Central memory CD4-positive, alpha-beta T cell (primary cell): ENCODE measurements at places on chromosomes 6 and 20.

- DNase-seq: no peak
These were observed 114.0 kb upstream of the LAMP5 start for GRCh38 chr20:9400171-9401025.

GRCh38 chr20:57756213-57756612 is 46.4 kb upstream of the PMEPA1 start:
- DNase-seq: no peak

DNA sequence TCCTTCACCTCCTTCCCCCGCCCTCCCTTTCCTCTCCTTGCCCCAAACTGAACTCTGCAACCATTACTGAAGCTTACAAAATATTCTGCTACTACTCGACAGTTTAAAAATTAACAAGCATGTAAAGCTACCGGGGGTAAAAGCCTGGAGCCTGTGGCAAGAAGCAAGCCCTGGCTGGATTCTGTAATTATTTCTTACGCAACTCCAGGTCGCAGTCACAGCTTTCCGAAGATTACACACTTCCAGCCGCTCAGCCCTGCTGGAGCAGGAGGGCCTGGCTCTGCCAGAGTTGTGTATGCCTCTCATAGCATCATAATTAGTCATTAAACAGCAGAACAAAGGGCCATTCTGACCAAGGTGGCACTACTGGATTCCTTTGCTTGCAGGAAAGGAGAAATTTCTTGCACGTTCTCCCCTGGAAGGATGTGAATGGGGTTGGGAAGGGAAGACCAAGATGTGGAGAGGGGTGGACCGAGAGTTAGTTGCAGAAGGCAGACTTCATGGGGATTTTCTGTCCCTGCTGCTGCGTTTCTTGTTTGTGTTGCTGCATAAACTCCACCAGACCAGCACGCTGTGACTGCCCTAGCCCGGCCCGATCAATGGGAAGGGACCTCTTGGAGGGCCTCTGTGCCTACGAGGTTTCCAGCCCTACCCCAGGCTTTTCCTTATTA is 23.6 kb downstream of the FOXQ1 start:
- DNase-seq: no peak

GRCh38 chr6:5331845-5332442 is 70.6 kb downstream of the FARS2 start:
- no peak for DNase-seq

DNA sequence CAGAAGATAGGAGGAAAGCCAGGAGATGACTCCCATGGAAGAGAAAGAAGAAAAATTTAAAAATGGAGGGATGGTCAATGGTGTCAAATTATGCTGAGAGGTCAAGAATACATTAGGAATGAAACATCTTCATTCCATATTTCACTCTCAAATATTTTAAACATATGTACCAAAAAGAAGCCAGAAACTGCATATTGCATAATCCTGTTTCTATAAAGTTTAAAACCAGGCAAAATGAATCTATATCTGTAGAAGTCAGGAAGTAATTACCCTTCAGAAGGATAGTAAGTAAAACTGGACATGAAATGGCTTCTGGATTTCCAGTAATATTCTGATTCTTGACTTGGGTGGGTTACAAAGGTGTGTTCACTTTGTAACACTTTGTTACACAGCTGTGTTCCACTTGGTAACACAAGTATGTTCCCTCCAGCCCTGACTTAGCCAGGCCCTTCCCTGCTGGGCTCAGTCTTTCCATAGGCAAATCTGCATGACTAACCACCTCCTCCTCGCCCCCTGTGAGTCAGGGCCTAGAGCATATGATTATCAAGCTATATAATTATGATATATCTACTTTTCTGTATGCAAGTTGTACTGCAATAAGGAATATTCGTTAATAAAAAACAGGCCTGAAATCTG is 20.2 kb upstream of the C6orf141 start:
- DNase-seq: no peak

DNA sequence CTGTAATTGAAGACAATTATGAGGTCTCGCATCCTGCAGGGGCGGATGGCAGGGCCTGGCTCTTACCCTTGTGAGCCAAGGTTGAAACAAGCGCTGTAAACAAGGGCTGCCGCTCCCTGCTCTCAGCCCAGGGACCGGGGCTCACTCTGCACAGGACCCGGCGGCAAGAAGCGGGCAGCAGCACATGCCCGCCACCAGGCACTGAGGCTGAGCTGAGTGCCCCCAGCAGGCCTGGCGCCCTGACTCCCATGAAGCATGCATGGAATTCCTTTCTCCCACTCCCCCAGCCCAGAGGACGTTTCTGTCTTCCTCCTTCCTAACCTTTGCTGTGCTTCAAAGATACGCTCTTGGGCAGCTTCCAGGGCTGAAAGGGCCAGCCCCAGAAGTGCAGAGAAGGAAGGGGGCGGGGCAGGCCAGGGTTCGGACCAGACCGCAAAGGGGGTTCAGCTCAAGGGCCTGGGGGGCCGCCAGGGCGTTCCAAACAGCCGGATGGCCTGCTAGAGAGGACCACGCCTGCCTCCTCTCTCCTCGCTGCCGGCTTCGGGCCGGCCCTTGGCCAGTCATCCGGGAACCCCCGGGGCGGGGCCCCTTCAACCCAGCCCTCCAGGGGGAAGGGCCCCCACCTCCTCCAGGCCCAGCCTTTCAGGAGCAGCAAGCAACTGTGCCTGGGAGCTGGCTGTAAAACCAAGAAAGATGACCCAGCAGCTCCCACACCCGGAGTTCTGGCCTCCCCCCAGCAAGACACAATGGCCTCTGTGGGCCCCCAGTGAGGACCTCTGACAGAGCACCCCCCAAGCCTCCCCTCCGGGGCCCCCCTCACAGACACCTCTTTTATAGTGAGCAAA is 109.9 kb downstream of the NOL4L start:
- DNase-seq: no peak

- no peak for DNase-seq
These were observed 130.1 kb upstream of the SLC2A12 start for GRCh38 chr6:134182528-134182927.

GRCh38 chr6:33206864-33207551 is 1.3 kb upstream of the RING1 start:
- no peak for DNase-seq

DNA sequence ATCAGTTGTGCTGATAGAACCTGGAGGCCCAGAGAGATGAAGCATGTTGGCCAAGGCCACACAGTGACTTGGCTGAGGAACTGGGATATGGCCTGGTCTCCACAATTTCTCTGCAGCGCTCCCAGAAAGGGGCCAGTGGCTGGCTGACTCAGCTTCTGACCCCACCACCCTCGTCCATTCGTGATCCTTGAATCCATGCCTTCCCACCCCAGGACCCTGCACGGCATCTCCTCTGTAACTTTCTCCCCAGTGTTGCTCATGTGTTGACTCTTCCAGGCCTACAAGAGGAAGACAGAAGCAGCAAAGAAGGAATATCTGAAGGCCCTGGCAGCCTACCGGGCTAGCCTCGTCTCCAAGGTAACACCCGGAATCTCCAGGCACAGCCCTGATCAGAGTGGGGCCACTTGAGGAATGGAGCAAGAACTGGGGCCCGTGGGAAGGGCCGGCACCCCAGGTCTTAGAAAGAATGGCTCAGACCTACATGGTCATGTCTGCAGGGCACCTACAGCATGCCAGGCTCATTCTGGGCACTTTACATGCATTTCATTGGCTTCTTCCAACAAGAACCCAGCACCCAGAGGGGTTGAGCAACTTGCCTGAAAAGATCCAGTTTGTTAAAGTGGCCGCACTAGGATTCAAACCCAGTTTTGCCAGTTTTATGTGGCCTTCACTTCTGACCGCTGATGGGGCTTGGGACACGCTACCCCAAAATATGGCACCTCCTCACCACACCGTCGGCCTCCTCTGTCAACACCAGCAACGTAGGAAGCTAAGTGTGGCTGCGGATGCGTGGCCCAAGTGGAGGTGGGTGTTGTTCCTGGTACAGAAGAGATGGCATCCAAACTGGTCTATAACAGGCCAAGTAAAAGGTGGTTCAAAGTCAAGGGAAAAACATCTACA is 122.2 kb downstream of the JPH2 start:
- DNase-seq: no peak

- peak; percentile 40 for DNase-seq
These were observed 706 bp upstream of the SNX14 start for GRCh38 chr6:85594197-85594930.

DNA sequence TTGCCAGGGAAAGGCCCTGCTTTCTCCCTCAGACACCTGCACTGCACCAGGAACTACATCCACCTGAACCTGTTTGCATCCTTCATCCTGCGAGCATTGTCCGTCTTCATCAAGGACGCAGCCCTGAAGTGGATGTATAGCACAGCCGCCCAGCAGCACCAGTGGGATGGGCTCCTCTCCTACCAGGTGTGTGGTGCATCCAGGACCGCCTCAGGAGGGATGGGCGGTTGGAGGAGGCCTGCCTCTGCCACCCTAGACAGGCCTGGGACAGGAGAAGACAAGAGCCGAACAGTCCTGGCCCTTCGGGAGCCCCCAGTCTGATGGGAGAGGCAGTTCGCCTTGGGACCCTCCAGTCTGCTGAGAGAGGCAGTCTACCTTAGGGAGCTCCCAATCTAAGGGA is 24.2 kb downstream of the GLP1R start:
- no peak for DNase-seq

DNA sequence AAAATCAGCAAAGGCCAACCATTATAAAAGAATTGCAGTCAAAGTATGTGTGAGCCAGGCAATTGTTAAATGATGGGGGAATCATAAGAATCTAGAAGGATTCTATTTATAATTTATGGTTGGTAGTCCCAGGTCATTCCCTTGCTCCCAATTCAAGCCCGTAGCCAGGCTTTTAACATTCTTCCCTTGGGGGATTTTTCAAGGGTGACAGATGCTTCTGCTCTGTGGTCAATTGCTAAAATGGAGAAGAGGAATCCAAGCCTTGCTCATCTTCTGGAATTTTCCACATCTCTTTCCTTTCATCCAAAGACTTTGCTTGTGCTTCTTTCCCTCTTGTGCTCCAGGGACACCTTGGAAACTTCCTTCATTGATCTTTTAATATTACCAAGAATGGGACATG is 18.0 kb upstream of the BCAS1 start:
- no peak for DNase-seq

DNA sequence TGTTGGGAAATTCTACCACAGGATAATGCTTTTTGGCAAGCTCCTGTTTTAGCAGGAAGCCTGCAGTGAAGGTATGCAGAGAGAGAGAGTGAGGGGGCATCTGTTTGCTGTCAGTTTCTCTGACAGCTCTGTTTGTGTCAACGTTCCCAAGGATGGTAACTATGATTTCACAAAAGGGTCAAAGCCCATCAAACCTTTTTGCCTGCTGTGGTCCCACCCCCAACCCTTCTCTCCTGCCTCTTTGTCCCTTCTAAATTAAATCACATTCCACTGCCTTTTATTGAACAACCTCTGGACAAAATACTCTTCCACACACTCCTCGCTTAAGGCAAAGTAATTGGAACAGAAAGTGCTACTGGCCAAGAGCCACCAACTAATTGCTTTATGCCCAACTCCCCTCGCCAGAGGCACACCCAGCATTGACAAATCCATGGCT is 128.3 kb downstream of the TSHZ2 start:
- no peak for DNase-seq

GRCh38 chr6:37168811-37169495 is 999 bp upstream of the PIM1 start:
- DNase-seq: peak; percentile 14

DNA sequence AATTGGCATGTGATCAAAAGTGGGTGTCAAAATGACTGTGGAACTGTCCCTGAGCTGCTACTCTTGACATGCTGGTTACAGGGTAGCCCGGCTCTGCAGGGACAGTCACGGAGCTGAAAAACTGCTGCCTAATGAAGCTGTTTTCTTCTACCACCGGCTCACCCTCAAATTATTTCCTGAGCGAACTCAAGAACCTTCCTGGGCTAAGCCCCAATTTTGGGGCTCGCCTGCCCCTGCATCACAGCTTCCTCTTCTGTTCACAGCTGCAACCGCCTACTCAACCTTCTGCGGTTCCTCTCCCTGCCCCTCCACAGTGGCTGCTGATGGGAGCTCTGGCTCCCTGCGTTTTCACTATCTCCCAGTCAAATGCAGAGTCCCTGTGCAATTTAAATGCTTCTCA is 110.8 kb upstream of the MLN start:
- peak; percentile 53 for DNase-seq

DNA sequence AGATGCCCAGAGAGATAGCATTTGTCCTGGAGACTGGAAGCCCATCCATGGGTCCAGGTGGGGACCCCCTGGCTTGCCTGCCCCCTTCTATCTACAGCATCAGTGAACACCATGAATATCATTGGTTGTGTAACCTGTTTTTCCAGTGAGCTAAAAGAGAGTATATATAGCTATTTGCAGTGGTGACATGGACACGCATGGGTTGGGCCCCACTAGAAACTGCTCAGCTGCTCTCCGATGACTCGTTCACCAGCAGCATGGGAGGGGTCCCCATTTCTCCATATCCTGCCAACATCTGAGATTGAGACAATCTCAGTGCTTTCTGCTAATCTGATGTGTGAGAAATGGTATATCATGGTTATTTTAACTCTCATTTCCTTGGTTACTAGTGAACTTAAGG is 4.0 kb upstream of the ZC3H12D start:
- DNase-seq: no peak

DNA sequence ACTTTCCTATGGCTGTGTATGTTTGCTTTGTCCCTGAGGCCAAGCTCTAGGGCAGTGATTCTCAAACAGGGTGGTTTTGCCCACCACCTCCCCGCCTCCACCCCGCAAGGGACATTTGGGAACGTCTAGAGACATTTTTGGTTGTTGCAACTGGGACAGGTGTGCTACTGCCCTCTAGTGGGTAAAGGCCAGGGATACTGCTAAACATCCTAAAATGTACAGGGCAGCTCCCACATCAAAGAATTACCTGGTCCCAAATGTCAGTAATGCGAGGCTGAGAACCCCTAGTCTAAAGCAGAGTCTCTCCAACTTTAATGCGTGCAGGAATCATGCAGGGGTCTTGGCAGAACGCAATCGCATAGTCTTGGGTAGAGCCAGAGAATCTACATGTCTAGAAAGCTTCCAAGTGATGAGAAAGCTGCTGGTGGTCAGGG is 5.1 kb downstream of the KCNS1 start:
- DNase-seq: peak; percentile 51

DNA sequence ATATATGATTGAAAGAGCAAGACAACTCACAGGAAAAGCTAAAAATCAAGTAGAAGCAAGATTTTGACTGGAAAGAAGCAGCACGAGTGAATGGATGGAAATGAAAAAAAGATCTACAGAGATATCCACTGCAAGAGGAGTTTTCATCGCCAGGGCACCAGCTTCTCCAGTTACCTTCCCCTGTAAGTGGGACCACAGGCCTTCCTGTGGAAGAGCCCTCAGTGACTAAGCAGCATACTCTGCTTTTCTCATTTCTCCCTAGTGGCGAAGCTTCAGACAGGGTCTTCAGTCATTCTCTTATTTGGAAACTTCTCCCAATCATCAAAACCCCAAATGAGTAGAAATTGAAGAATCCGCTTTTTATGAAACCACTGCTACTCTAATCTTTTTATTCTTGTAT is 40.5 kb downstream of the ADGRB3 start:
- DNase-seq: no peak

DNA sequence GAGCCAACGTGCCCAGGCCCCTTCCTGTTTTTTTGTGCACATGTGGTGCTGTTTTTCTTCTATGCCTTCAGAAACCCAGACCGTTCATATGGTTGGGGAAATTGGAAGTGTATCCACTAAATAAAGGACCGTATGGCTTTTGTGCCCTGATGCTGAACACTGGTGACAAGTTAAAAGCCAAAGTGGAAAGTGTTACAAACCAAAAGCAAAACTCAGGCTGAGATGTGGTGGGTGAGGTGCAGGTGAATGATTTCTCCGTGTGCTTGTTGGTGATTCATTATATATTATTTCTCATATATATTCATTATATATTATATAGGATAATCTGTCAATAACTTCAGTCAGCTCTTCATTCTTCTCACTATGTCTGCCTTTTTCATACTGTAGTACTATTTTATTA is 148.6 kb downstream of the SOBP start:
- DNase-seq: no peak
